ENCODE measurements at places on chromosomes 5 and 9. TPM values are rescaled to one million over a fixed set of nuclear protein-coding genes. Genes with fewer than 3 reads are reported as not detected.

MARVELD2 gene
- polyA plus RNA-seq: 1.1 TPM

ANGPTL2 gene
- 83.4 TPM for polyA plus RNA-seq

CEMIP2 gene
- 28.6 TPM for polyA plus RNA-seq

TXNDC8 gene
- not detected for polyA plus RNA-seq

TAS2R1 gene
- 0.20 TPM for polyA plus RNA-seq

TAF11L5 gene
- not detected for polyA plus RNA-seq

SOHLH1 gene
- polyA plus RNA-seq: not detected

CFAP90 gene
- 0.20 TPM for polyA plus RNA-seq

SLC6A19 gene
- not detected for polyA plus RNA-seq

LRRC19 gene
- polyA plus RNA-seq: 0.15 TPM

LTC4S gene
- polyA plus RNA-seq: 1.9 TPM

SLC23A1 gene
- polyA plus RNA-seq: 0.13 TPM

C8G gene
- polyA plus RNA-seq: 0.55 TPM

DNA sequence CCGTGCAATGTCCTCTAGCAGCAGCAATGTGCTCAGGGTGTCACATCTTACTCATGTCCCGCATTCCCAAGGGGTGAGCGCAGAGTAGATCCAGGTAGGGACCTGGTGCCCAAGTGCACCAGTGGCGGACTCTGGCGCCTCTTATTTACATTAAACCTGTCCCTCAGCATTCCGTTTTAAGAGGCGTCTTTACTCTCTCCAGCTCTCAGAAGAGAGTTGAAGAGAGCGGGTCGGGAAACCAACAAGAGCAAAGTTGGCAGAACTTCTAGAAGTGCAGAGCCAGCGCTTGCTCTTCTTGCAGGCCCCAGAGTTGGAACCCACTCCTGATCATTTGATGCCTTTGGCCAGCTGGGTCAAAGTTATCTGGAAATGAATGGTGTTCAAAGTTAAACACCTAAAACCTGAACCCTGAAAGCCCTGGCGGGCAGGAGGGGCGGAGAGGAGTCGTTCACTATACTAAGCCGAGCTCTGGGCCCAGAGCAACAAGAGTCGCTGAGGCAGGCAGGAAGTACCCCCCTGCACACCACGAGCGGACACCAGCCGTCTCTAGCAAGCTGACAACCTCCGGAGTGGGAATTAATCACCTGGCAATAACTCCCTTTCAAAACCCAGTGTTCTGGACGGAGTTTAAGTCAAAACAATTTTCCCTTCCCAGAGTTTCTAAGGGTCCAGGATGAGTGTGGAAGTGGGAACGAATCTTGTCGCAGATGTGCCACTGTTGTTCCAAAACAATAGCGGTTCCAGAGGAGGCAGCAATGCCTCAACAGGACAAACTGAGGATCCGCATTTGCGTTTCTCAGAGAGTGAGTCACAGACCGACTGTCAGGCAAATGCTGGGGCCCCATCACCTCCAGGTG is 122.8 kb downstream of the TMEM161B start:
- DNase-seq: peak; percentile 19

DNA sequence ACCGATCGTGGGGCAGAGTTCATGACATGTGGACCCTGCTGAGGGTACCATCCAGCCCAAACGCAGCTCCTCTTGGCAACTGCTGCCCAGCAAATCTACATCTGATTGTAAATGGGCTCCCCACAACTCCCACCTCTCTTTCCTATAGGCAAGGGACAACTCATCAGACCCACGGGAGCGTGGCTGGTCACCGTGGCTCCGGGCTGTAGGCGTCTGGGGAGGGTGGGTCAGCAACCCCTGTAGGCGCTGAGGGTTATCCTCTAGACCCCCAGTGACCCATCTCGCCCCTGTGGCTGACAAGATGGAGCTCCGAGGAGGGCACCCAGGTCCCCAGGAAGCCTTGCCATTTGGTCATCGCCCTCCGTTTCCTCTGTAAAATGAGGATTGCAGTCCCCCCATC is 122.4 kb downstream of the ZNF354C start:
- no peak for DNase-seq

- DNase-seq: peak; percentile 54
Observed at GRCh38 chr5:108634010-108634616, 113.6 kb upstream of the FER start.

DNA sequence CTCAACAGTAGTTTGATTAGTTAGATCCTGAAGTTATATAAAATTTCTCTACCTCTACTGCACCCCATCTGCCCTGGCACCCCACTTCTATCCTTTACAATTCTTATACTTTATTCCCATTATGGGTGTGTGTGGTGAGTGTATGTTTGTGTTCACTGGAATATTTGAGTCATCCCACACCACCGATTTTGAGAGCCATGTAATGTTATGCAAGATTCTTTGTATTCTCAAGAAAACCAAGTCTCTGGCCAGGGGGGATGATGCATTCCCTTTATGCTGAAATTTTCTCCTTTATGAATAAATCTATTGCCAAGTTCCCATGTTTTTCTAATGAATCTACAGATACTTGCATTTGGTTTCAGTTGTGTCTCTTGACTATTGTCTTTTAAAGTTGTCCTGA is 266.8 kb downstream of the ARHGEF28 start:
- DNase-seq: no peak

DNA sequence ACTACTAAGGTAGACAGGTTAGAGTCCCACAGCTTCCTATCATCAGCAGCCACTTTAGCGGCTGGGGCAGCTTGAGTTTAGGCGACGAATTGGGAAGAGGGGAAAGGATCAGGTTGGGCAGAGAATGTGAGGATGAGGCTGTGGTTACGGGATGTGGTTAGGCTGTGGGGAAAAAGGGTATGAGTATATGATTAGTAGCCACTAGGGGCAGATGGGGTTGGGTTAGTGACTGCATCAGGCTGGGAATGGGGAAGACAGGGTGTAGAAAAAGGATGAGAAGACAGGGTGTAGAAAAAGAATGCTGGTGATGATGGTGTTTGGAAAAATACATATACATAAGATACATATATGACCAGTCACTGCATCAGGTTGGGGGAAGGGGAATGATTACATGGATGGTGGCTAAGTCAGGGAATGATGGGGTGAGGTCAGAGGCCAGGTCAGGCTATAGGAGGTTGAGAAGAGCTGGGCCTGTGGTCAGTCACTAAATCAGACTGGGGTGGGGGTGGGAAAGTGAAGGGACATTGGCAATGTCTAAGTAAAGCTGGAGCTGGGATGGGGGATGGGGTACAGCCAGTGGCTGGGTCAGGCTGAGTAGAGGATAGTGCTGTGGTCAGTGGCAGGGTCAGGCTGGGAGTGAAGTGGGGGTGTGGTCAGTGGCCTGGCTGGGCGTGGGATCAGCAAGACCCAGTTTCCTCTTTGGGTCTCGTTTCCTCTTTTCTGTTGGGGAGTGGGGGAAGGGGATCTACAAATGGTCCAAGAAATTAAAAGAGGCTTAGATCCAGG is 2.1 kb downstream of the TLN1 start:
- peak; percentile 79 for DNase-seq

- DNase-seq: peak; percentile 29
Observed at GRCh38 chr5:95822043-95822541, 434 bp downstream of the GLRX start.

GRCh38 chr5:2887481-2888348 is 136.2 kb upstream of the IRX2 start:
- DNase-seq: no peak

DNA sequence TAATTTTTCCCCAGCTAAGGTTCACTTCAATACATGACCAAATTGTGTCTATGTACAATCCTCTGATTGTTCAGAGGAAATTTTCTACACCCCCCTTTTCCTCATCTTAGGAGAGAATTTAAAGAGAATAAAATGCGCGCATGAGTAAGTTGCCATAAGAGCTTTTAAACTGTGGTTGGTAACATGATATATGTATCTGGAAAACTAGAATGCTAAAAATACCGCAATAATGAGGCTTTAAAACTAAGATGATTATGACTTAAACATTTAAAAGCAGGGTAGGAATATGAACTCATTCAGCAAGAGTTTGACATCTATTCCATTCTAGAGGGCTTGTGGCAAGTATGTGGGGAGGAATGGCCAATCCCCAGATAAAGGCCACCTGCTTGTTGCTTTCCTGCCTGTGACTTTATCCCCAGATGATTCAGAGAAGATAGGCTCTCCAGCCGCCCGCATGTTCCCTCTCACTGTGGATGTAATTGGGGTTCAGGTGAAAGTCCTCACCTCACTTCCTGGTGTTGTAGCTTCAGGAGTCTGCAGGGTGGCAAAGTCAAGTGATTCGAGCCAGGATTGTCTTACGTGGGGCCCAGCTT is 26.5 kb upstream of the BASP1 start:
- DNase-seq: no peak

GRCh38 chr9:4301971-4302427 is 2.1 kb upstream of the GLIS3 start:
- peak; percentile 90 for DNase-seq

DNA sequence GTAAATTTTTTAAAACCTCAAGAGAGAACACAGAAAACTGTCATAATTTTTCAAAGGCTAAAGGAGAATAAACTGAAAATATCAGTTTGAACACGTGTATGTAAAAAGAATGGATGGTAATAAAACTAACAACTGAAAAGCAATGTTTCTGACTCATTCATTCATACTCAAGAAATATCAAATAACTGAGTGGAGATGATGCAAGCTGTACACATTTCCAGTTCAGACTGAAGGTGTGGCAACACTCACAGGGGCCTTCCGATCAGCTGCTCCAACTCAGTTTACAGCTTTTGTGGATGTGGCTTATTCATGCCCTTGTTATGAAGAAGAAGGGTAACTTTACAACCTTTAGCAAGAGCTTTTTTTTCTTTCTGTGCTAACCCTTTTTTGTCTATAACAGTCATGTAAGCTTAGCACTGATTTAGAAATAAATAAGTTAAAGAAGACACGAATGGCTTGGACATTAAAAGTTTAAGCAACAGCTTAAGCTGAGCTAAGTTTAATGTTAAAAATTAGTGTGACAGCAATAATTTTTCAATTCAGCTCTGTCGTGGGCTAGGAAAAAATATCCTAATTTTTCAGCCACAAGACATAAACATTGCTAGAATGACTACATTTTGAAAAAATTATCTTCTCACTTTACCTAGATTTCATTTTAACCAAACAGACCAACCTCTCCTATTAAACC is 453.5 kb downstream of the RAB3C start:
- peak; percentile 63 for DNase-seq

GRCh38 chr9:136050701-136051452 is 44.2 kb downstream of the NACC2 start:
- no peak for DNase-seq

DNA sequence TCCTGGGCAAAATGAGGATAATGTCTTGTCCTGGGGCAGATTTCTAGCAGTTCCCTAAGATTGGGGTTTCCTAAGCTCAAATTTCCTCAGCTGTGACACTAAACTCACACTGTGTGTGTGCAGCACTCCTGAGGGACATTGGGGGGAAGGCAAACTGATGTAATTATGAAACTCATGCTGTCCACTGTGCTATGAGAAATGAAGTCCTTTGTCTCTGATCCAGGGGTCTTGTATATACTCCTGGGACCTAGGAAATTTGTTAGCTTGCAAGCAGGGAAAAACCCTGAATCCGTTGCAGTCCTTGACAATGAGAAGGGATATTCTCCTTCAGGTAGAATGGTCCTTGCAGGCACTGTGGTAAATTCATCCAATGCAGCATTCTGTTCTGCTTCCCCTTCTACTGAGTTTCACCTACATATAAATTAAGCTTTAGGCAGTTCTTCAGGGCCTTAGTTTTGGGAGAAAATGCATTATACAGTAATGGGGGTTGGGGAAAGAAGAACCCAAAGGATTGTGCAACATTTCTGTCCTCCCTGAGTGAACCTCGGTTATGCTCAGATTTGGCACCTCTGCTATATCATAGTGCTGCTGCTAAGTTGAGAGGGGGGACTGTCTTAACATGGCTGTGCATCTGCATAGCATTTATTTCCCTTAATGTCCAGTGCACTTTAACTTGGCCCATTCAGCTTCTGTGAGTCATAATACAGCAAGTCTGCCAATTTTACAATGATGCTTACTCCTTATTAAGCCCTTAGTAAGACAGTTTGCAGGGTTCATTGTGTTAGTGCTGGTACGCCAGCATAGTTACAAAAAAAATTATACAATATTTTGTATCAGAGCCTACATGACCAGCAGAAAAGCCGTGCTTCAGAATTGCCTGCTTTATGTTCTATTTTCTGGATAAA is 80.2 kb downstream of the PJA2 start:
- DNase-seq: peak; percentile 83

GRCh38 chr9:96136992-96137670 is 164.8 kb downstream of the HSD17B3 start:
- no peak for DNase-seq

DNA sequence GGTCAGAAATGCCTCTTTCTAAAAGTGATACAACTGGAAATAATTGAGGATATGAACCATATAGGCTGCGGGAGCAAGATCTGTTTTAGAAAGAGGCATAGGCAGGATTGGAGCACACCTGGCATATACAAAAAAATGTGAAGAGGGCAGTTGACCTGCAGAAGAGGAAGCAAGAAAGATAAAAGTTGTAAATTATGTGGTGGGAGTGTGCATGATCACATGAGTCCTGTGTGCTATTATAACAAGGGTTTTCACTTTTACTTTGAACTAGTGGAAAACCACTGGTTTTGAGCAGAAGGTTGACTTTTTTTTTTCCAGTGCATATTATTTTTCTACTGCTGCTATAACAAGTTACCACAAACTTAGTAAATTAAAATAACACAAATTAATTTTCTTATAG is 489.3 kb downstream of the ANXA1 start:
- no peak for DNase-seq

DNA sequence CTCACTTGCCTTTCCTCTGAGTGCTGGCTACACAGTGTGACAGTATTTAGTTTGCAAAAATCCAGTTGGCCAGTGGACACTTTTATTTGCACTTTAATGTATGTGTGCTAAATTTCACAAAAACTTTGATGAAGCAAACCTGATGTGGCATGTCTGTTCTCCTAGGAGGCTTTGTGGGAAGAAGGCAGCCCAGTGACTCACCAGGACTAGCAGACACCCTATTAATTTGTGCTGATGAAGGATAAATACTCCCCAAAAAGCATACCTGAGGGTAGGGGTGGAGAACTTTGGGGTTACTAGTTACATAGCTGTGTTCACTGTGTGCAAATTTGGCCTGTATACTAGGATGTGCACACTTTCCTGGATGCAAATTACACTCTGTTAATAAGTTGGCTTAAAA is 39.3 kb upstream of the IPPK start:
- DNase-seq: no peak

- no peak for DNase-seq
Observed at GRCh38 chr9:84761137-84761808, 91.7 kb downstream of the NTRK2 start.

- DNase-seq: no peak
Observed at GRCh38 chr5:59287361-59287760, 606.2 kb downstream of the PDE4D start.

DNA sequence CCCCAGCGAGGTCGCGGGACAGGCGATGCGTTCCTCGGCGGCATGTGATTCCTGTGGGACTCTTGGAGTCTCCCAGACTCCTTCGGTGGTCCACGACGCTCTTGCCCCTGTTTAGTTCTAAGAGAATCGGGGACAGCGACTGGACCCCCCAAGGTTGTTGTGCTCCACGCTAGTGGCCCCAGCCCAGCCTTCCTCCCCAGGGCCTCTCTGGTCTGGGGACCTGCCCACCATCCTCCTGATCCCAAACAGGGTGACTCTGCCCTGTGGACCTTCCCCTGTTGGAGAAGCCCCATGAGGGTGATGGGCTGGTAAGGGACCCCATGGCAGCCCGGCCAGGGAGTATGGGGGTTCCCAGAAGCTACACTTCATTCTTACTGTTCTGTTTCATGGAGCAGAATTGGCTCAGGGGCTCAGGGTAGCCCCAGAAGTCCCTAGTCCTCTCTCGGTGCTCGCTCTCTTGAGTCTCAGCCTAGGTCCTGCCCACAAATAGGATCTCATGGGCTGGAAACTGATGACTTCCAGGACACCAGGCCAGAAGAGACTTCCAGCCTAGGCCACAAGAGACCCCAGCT is 880 bp downstream of the CARD19 start:
- no peak for DNase-seq

- DNase-seq: no peak
Observed at GRCh38 chr5:10853154-10853553, 92.1 kb upstream of the DAP start.

Data from muscle of back (tissue), 13 donors.